Cardiac muscle cell (in vitro differentiated cells and primary cell): ENCODE measurements at places on chromosomes 4 and X.

- peak; percentile 28 for DNase-seq
These were observed at the start of gene DCAF12L2 for GRCh38 chrX:126165721-126166461. Gene DCAF12L2, minus strand, starts transcription at chrX:126166289. Its CDS starts 365 bp downstream, at chrX:126165924.

GRCh38 chr4:169849456-169849855 lies 91.7 kb upstream of the HPF1 start:
- no peak for DNase-seq

- DNase-seq: peak; percentile 87
These were observed 4.6 kb downstream of the MAGIX start for GRCh38 chrX:49166914-49167739.

DNA sequence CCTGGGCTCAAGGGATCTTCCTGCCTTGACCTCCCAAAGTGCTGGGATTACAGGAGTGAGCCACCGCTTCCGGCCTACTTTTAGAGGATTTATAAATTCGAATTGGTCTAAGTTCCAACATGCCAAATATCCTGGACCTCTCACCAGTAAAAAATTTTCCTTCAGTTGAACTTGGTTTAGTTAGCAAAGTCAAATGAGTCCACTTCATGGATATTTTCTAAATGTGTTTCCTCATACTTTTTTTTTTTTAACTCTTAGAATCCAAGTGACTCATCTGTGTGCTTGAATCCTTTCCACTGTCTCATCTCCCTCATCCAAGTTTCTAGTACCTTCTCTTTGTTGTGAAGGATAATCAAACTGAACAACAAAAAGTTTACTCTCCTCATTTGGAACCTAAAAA lies 49.7 kb downstream of the RBM47 start:
- DNase-seq: peak; percentile 34

GRCh38 chr4:26590639-26591038 lies 6.8 kb downstream of the TBC1D19 start:
- DNase-seq: peak; percentile 17

DNA sequence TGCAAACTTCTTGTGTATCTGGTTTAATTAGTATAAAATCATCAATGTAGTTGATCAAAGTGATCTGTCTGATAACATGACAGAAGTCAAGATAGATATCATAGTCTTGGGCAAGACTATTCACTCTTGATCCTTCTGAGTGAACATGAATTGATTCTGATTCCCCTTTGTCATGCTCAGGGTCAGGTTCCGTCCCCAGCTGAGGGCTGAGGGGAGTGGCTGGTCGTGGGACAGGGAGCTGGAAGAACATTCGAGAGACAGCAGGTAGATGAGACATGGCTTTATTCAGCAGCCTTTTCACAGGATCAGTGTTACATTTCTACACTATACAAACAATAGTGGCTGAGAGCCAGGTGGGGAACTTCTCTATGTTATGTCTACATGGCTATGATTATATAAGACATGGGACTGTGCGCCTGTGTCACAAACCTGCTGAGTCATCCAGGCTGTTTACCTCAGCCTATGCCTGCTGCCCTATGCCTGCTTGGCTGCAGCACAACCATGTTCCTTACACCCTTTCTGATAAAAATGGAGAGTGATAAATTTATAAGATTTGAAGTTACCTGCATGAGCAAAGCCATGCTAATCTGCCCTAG lies 586.9 kb upstream of the NR3C2 start:
- no peak for DNase-seq

DNA sequence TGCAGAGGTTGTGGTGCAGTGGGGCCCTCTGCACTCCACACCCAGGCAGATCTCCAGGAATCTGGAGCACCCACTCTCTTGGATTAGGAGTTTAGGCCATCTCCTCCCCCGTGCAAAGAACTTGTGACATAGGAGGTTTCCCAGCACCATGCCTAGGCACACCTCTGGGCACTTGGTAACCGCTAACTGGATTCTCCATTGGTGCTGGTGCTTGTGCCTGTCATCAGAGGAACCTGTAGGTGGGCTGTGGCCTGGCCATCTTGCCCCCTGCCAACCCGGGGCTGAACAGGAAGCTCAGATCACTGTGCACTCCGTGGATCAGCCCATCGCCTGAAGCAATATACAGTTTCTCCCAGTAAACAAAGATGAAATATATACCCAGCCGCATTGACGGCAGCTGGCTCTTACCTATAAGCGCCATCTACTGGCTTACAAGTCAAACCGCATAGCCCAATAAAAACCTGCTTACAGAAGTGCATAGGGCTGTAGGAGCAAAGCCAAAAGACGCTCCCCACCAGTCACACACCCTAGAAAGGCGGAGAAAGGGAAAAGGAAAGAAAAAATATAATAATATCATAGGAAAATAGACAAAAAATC lies 19.1 kb upstream of the TEX13B start:
- DNase-seq: peak; percentile 66

DNA sequence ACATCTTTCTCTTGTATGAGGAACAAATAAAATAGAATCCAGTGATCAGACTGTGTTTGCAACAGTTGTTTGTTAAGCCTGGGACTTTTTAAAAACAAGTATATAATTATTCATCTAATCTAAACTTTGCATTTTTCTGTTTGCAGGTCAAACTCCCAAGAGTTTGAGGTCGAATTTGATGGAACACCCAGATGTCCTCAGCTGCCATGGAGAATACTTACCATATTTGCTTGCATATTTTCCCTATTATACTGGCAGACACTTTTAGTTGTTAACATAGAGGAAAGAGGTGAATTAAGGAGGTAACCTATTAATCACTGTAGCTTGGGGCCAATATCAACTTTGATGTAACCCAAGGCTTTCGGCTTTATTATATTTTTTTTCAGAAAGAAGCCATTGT lies 401.5 kb upstream of the DIPK2B start:
- DNase-seq: no peak

GRCh38 chrX:48961585-48962091 lies 4.2 kb upstream of the OTUD5 start:
- DNase-seq: peak; percentile 85

- no peak for DNase-seq
These were observed 113.1 kb upstream of the VCX2 start for GRCh38 chrX:8284131-8284530.

DNA sequence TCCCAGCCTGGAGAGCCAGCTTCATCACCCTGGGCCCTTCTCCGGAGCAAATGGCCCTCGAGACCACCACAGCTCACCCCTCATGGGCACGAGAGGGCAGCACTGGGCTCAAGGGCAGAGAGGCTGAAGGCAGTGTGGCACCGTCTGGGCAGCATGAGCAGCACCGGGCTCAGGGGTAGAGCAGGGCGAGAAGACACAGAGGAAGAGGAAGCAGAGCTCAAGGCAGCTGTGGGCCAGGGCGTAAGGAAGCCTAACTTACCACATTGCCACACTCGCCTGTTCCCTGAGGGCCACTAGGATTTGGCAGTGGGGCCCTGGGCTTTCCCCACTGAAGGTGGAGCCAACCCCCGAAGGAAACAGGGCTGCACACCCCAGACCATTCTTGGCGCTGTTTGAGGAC lies 15.5 kb downstream of the ZNF185 start:
- no peak for DNase-seq

DNA sequence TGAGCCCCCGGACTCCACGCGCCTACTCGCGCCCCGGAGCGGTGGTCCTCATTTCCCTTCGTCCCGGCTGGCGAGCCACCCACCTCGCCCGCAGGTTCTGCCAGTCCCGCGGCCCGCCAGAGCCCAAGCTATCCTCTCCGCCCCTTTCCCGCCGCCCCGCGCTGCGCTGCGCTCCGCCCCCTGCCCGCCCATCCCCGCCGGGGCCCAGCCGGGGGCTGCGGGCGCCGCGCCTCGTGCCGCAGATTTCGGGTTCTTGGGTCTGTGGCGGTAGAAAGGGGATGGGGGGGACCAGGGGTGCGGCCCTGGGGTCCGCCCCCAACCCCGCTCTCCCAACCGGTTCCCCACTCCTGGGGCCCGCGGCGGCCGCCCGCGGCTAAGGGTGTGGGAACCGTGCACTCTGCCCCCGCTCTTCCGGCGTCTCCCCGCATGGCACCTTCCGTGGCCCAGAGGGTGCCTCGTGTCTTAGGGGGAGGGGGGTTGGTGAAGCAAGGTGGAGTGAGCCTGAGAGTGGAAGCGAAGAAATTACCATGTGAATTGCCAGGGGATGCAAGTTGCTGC lies 650.8 kb upstream of the DIPK2B start:
- DNase-seq: peak; percentile 37

- DNase-seq: no peak
These were observed 44.5 kb downstream of the FGFRL1 start for GRCh38 chr4:1055721-1056590.

- no peak for DNase-seq
These were observed 2.1 kb downstream of the PPP3CA start for GRCh38 chr4:101345271-101345595.

DNA sequence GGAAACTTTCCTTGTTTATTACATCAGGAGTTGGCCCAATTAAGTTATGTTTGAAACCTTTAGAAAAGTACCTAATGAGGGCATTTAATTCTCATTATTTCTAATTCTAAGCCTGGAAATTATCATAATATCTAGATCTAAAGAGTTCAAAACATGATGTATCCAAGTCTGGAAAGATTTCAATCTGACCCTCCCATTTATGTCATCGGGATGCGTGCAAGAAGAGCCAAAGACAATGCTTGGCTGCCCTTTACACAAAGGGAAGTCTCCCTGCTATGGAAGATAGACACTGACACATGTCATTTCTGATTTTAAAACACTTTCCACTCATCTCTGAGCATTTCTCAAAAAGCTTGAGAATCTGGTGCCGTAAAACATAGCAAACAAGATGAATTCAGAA lies 222.4 kb downstream of the ANTXR2 start:
- DNase-seq: no peak

DNA sequence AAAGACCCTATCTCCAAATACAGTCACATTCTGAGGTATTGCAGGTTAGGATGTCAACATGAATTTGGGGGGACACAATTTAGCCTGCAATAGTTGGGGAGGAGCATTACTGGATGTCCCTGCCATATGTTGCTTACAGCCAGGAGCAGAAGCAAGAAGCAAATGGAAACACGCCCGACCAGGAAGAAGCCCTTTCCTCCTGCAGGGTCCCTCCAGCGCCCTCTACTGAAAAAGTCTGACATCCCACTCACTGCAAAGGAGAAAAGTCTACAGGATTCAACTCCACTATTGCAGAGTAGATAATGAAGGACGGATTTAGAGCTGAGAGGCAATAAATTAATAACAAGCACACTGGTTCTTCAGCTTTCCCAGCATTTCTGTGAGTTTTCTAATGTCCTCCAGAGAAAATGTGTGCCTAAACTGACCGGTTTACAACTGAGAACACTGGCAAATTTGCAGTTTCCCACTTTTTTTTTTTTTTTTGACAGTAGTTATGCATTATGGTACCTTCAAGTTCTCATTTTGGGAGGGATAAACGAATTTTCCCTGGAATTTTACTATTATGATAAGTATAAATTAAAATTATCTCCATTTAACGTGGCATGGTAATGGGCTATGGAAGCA lies 31.7 kb downstream of the COQ2 start:
- peak; percentile 74 for DNase-seq

- DNase-seq: no peak
These were observed 14.8 kb downstream of the PPP2R3B start for GRCh38 chrX:371907-372306.

GRCh38 chr4:81506731-81507130 lies 35.0 kb upstream of the RASGEF1B start:
- DNase-seq: no peak

GRCh38 chr4:142500966-142501365 lies 345.1 kb downstream of the INPP4B start:
- DNase-seq: no peak

DNA sequence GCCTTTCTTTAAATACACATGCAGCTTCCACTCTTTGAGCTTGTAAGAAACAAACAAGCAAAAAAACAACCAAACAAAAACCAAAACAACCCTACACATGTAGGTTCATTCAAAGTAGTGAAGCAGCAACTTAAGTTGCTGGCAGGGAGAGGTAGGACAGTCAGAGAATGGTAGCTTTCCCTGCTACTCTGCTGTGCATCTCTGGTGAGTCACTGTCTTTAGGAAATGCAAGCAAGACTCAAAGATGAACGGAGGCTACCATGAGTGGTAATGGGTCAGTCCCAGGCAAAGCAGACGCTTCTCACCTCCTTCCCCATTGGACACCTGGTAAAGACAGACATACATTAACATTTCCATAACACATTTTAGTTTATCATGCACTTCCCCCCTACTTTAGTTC lies 43.2 kb downstream of the PGRMC2 start:
- no peak for DNase-seq

GRCh38 chr4:5870701-5871100 lies 22.2 kb downstream of the CRMP1 start:
- no peak for DNase-seq

GRCh38 chrX:40385256-40385655 lies 195.5 kb upstream of the ATP6AP2 start:
- no peak for DNase-seq

GRCh38 chr4:81600520-81601357 lies 129.0 kb upstream of the RASGEF1B start:
- DNase-seq: peak; percentile 79

- no peak for DNase-seq
These were observed 19.1 kb downstream of the VSIG4 start for GRCh38 chrX:66020631-66021334.

DNA sequence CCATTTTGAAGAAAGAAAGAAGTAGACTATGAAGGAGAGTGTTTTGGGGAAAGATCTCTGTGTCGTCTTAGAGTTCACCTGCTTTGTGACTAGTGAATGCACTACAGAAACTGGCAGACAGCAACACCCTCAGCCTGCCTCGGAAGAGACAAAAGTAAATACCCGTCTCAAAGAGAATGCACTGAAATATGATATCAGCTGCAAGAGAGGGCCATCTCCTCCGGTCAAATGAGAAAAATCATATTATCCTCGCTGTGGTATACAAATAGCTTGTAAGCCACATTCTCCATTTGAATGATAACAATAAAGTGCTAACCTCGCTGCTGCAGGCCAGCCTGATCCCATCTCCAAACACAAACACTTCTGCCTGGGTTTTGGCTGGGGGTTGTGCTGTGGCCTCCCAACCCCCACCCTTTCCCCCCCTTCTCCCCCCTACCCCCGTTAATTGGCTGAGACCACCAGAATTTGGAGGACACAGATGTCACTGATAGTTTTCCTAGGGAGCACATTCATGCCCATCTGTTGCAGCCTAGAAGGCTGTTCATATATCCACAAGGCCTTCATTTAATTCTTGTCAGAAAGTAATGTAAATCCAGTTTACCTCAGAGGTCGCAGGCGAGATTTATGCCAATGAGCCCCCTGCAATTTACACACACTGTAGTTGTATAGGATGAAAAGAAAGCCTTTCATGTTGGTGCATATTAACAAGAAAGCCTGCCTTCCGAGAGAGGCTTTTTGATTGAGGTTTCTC lies 46.3 kb downstream of the ALPK1 start:
- no peak for DNase-seq
